ENCODE measurements at places on chromosomes 12 and 14. TPM values are rescaled to one million over a fixed set of nuclear protein-coding genes. Genes with fewer than 3 reads are reported as not detected.

Gene PRH2
- not detected for total RNA-seq

Gene AKAP6
- under 0.01 TPM for total RNA-seq

Gene SLCO1B1
- not detected for total RNA-seq

Gene LRCOL1
- total RNA-seq = not detected

Gene BBS10
- 13.9 TPM for total RNA-seq

Gene KRT4
- total RNA-seq = not detected

Gene ASIC1
- 8.8 TPM for total RNA-seq

Gene KRT72
- total RNA-seq = not detected

Gene OR6C2
- total RNA-seq = not detected

Gene PTPRR
- not detected for total RNA-seq

Gene CAPZA3
- total RNA-seq = not detected

Gene ARMH4
- 2.1 TPM for total RNA-seq

Gene SPSB2
- total RNA-seq = 3.8 TPM

Gene DUSP6
- 80.2 TPM for total RNA-seq

Gene ACSM4
- not detected for total RNA-seq

Gene PTHLH
- not detected for total RNA-seq

Measured in cardiac atrium fibroblast (primary cell).